ENCODE measurements at places on chromosomes 12 and 14.

- DNase-seq = no peak
Observed at GRCh38 chr12:124664395-124665111, 97.1 kb upstream of the NCOR2 start.

GRCh38 chr12:104372061-104372720 is 68.7 kb downstream of the EID3 start:
- no peak for DNase-seq

DNA sequence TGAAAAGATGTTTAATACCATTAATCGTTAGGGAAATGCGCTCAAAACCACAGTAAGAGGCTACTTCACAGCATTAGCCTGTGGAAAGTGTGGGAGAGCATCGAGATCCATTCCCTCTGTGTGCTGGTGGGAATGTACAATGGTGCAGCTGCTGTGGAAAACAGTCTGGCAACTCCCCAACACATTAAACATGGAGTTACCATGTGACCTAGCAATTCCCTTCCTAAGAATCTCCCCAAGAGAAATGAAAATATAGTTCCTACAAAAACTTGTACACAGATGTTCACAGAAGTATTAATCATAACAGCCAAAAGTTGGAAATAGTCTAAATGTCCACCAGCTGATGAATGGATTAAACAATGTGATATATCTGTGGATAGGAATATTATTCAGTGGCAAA is 23.8 kb downstream of the MLXIP start:
- no peak for DNase-seq

DNA sequence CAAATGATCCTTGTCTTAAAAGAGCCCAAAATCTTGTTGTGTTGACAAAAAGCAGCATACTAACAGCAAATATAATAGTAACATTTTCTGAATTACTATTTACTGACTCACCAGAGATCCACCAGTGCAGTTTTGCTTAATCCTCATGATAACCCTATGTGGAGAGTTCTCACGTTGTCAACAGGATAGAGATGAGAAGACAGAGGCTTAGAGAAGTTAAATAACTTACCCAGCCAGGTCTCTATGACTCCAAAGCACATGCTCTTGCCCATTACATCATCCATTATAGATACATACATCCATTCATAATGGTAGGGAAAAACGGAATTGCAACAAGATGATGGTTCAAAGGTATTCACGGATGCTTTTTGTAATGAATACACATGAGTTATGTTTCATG is 111.9 kb downstream of the PAX9 start:
- DNase-seq = no peak

DNA sequence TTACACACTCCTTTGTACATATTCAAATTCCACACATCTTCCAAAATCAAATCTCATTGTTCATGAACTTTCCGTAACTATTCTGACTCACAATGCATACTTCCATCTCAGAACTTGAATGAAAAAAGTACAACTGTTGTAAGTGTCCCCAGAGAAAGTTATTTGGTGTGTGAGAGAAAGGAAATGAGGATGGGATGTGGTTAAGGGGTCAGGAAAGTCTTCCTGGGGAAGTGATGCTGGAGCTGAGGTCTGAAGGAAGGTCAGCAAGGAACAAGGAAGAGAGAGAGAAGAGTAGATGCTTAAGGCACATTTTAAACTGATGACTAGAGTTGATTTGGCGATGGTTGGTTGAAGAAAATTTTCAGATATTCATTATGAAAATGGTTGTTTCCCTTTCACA is 340.0 kb upstream of the STXBP6 start:
- DNase-seq = no peak

GRCh38 chr14:77242752-77243151 is 28.3 kb downstream of the NGB start:
- DNase-seq = no peak

- no peak for DNase-seq
Observed at GRCh38 chr12:116600959-116601918, 42.1 kb downstream of the MAP1LC3B2 start.

DNA sequence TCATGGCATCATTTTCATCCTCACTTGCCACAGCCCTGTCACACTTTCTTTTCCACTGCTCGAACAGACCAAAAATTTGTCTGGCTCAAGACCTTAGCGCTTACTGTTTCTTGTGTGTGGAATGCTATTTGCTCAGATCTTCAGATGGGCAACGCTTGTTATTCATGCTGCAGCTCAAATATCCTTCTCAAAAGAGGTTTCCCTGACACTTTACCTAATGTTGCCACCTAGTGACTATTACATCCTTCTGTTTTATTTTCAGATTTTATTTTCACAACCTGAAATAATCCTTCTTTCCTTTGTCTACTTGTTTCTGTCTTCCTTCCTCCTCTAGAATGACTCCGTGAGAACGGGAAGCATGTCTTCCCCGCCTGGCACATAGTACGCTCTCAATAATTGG is 5.6 kb downstream of the FBXO33 start:
- no peak for DNase-seq

Data from SIG-M5 (cell line).